ENCODE measurements at places on chromosomes 12 and 14.

GRCh38 chr12:127231371-127231770 is 1035.6 kb upstream of the TMEM132C start:
- no peak for DNase-seq

DNA sequence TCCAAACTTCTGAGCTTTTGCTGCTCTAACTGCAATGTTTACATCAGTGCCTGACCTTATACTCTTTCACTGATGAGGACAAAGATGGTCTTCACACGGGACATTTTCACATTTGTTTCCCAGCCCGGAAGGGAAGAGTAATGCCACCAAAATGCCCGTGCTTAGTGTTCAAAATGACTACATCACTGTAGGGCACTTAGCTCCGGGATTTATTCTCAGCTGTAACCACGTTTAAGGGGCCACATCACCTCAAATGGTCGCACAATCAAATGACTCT is 2.9 kb downstream of the GSG1 start:
- no peak for DNase-seq

GRCh38 chr12:7376196-7376595 is 67.8 kb downstream of the CD163L1 start:
- DNase-seq = no peak

GRCh38 chr14:34237677-34238076 is 224.4 kb downstream of the SPTSSA start:
- DNase-seq = no peak

DNA sequence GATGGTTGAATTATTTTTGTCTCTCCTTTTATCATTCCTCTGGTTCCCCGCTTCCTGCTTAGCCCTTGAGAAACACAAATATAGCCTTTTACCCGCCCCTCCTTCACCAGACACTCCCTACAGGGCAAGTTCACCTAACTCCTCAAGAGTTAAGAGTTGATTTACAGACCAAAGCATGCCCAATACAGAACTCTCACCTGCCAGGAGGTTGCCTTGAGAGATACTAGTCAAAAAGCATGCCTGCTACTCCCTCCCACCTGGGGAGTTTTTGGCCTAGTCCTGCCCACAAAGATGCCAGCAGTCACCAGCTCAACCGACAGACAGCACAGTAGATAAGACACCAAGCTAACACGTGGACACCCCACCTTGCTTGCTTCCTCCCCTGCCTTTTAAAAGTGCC is 11.2 kb downstream of the LGMN start:
- DNase-seq = no peak

- no peak for DNase-seq
These were observed 146.8 kb upstream of the C14orf180 start for GRCh38 chr14:104432611-104433231.

DNA sequence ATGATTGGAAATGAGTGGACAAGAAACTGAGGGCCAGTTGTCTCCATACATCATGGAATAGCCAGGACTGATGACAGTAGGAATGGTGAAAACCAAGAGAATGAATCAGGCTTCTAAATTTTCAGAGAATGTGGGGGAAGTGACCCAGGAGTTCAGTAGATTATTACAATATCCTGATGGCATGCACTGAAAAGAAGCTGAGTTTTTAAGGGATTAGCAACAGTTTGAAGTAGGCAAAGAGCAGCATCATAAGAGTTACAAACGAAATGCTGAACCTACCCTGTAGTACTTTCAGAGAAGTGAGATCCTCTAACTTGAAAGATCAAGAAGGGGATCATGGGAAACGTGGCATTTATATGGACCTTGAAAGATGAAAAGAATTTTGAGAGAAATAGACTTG is 13.2 kb downstream of the SLC2A14 start:
- no peak for DNase-seq

DNA sequence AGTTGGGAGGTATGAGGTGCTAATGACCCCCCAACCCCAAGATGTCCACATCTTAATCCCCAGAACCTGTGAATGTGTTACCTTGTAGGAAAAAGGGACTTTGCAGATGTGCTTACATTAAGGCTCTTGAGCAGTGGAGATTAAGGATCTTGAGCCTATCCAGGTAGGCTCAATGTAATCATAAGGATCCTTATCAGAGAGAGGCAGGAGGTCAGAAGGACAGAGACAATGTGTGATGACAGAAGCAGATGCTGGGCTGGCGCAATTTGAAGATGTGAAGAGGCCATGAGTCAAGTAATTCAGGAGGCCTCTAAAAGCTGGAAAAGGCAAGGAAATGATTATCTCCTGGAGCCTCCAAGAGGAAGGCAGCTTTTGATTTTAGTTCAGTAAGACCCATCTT is 90.4 kb upstream of the MAX start:
- no peak for DNase-seq

DNA sequence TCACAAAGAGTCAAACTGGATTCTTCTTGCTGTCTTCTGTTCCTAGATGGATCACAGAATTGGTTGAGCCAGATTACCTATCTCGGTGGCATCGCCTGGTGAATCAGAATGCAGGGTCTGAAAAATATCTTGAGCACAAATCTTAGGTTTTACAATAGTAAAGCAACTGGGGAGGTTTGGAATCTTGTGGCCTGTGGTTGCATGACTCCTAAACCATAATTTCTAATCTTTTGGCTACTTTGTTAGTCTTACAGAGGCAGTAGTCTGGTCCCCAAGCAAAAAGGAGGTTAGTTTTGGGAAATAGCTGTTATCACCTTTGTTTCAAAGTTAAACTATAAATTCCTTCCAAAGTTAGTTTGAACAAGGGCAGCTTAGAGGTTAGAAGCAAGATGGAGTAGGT is 1488.5 kb upstream of the FLRT2 start:
- DNase-seq = no peak
